Astrocyte (in vitro differentiated cells and primary cell): ENCODE measurements at places on chromosomes 11 and 22. TPM values are rescaled to one million over a fixed set of nuclear protein-coding genes. Genes with fewer than 3 reads are reported as not detected.

- no peak for DNase-seq
Measured at GRCh38 chr11:47800759-47801158, 33.6 kb upstream of the FNBP4 start.

DNA sequence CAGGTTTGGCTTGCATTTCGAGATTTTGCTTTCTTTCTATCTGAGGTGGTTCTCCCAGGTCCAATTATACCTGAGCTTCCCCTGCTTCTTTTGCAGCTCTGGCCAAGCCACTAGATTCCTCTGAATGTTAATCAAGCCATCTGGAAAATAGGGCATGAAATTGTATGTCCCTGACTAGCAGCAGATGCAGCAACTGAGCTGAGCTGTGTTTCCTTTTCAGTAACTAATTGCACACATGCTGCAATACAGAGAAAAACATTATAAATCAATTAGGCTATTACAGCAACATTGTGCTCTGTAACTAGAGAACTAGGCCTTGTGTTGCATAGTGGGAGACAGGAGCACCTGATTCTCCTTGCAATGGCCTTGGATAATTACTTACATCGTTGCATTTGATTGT is 408.3 kb downstream of the ETS1 start:
- DNase-seq: no peak

GRCh38 chr11:42036201-42036600 is 576.7 kb upstream of the LRRC4C start:
- no peak for DNase-seq

DNA sequence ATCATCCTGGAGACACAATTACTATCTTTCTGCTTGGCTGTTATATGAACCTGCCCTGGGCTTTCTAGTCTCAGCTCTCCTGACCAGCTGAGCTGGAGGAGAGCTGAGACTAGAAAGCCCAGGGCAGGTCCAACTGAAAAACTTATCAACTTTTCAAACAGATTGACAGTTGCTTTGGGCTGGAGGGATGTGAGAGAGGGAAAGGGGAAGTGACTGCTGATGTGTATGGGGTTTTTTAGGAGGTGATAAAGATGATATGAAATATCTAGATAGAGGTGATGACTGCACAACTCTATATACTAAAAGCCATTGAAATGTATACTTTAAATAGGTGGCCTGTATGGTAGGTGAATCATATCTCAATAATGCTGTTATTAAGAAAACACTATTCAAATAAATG is 60.2 kb upstream of the CHRM4 start:
- no peak for DNase-seq

GRCh38 chr22:42948294-42948693 is 66.7 kb downstream of the PACSIN2 start:
- DNase-seq: no peak

DNA sequence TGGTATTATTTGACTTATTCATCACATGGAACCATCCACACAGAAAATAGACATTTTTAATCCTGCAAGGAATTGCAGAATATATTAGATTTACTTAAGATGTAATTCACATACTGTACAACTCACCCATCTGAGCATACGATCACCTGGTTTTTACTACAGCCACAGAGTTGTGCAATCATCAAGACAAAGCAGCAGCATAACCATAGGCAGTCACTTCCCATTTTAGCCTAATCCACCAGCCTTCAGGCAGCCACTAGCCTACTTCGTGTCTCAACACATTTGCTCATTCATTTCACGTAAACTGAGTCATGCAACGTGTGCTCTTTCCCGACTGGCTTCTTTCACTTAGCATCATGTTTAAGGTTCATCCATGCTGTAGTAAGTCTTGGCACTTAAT is 23.0 kb downstream of the PIWIL3 start:
- no peak for DNase-seq

- DNase-seq: no peak
Measured at GRCh38 chr11:100932474-100933100, 197.0 kb downstream of the PGR start.

- DNase-seq: no peak
Measured at GRCh38 chr11:85316967-85317366, 310.2 kb downstream of the DLG2 start.

DNA sequence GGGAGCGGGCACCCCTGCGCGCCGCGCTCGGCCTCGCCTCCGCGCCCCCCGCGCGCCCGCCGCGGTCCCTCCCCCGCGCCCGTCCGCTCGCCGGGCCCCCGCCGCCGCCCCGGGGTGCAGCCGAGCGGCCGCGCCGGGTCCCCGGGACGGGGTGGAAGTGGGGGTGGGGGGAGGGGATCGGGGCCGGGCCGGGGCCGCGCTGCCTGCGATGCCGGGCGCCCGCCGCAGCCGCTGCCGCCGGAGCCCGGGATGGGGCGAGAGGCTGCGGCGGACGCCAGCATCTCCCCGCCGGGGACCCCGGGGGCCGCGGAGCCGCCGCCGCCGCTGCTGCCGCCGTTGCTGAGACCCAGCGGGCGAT is 365 bp downstream of the MGAT3 start:
- DNase-seq: no peak

DNA sequence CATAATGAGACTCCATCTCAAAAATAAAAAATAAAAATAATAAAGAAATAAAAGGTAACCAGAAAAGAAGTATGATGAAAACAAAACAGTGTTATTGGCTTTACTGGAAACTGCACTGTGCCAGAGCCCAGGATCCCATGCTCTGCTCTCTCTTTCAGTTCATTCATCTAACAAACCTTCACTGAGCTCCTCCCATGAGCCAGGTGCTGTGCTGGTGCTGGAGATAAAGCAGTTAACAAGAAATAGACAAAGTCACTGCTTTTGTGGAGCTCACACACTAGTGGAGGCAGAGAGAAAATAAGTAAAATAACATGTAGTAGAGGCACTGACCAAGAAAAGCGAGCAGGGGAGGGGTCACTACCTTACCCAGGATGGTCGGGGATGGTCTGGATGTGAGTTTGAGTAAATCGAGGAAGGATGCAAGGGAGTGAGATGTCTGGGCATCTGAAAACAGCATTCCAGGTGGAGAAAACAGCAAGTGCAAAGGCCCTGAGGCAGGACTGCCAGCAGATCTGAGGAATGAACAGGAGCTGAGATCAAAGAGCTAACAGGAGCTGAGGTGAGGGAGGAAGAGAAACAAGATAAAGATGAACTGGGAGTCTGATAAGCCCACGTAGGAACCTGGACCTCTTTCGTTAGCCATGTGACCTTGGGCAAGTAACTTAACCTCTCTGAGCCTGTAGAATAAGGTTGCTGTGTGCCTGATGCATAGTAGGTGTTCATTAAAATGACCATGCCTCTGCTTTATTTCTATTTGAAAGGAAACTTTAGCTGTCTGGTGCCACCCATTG is 31.3 kb upstream of the CD82 start:
- no peak for DNase-seq

DNA sequence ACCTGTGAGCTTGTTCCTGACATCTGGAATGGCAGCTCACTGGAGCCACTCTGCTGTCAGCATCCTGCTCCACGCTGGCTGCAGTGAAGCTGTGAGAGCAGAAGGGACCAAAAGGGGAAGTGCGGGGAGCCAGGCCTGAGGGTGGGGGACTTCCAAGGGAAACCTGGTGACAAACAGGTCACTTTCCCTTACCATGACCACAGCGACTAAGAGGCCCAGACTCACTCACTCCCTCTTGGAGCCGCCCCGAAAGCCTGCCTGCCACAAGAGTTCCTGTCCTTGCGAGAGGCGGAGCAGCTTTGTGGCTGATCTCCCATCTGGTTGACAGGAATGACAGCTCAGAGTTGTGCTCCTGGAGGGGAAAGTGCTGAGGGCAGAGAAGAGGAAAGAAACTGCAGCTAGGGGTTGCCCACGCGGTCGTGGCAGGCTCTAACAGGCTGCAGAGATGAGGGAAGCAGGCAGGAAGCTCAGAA is 183.8 kb upstream of the NTM start:
- no peak for DNase-seq

DNA sequence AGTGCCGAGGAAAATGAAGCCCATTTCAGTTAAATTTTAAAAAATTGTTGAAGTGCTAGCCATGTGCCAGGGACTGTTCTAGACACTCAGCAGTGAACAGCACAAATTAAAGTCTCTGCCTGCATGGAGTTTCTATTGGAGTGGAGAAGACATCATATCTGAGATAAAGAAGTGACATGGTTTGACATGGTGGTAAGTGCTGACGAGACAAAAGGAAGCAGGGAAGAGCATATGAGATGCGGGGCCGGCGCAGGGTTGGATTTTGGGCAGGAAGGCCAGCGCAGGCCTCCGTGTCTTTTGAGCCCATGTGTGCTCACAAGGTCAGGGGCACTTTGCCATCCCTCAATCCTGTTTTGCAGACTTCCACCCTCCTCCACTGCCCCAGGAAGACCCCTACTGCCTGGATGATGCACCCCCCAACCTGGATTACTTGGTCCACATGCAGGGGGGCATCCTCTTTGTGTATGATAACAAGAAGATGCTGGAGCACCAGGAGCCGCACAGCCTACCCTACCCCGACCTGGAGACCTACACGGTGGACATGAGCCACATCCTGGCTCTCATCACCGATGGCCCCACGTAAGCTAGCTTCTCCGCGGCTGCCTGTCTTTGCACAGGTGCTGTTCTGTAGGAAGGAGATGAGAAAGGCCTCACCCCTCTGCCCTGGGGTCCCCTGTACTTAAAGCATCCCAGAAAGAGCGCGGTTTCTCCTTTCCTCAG is 29.6 kb downstream of the AMPD3 start:
- no peak for DNase-seq

Gene MMP3
- not detected in 2 replicates for total RNA-seq

Gene ADM2
- 23.0 and 26.3 TPM in 2 replicates for total RNA-seq

Gene INS
- not detected in 2 replicates for total RNA-seq
